ENCODE measurements at places on chromosomes 3 and 15. TPM values are rescaled to one million over a fixed set of nuclear protein-coding genes. Genes with fewer than 3 reads are reported as not detected.
A peak's percentile ranks its signal among the peaks of the same experiment; 100 is the strongest.

GRCh38 chr15:62494197-62494596 lies 329.1 kb upstream of the C2CD4B start:
- no peak for DNase-seq

DNA sequence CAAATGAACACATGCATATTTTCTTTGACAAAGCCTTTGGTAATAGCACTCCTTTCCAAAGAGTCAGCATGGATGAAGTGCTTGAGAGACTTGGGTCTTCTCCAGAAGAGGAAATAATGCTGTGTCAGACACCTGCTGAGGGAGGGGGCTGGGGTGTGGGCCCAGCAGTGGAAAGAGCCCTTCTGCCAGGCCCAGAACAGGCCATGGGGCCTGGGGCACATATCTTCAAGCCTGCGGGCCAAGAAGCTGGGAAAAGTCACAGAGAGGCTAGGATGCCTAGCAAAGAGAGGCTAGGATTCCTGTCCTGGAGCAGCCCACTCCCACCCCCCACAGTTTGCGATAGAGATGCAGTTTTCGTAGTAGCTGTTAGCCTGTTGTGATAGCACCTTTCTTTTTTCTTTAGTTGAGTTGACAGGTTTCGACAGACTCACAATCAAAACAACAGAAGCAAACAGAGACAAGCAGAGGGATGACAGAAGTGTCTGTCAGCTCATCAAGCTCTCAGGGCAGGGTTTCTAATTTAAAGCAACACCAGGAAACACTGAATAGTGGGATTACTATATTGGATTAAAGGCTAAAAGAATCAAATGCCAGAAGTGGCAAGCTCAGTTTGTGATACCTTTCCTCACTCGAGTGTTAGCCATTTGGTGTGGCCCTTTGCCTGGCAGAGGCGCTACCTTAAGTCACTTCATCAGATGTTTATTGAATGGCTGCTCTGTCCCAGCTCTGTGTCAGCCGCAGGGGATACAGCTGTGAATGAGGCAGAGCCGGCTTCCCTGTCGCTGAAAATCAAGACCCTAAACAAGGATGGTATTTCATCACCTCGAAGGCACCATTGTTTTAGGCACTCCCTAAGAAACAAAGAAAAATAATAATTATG lies 19.0 kb downstream of the CMTM7 start:
- DNase-seq = no peak

IRAK2 gene
- total RNA-seq = 2.9 TPM

GRCh38 chr15:30023798-30024295 lies 58.9 kb upstream of the GOLGA8J start:
- no peak for DNase-seq

MOBP gene
- total RNA-seq = 0.05 TPM

- DNase-seq = no peak
Observed at GRCh38 chr15:101256757-101257156, 4.9 kb upstream of the CHSY1 start.

- peak; percentile 91 for DNase-seq
Observed at GRCh38 chr15:74873036-74873755, at the start of gene SCAMP2. TSS of gene SCAMP2 (minus strand) at chr15:74873365. CDS start at chr15:74873255, 110 bp downstream.

Measured in urinary bladder (tissue), 4 donors.